ENCODE measurements at places on chromosomes 3 and 15.

DNA sequence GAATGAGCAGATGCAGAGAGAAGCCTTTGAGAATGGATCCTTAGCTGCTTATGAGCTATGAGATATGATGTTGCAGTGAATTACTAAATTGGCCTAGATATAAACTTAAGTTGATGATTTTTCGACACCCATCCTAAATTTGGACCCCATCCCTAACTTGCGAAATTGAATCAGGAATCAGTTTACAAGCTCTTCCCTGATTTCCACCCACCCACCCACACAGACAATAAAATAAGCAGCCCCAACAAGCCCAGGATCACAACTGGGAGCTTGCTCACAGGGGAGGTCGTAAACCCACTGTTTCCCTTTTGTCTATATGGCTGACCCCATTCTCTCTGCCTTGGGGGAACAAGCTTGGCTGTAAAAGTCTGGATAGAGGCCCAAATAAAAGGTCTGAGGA lies 57.3 kb downstream of the GREM1 start:
- H3K27me3 ChIP-seq: peaks cover 4% of the 10 kb centered on the region
- H3K4me1 ChIP-seq: no peaks in the 10 kb centered on the region
- no peak for DNase-seq
- H3K4me3 ChIP-seq: no peak overlapping the region

GRCh38 chr3:43162230-43163084 lies 56.6 kb upstream of the POMGNT2 start:
- H3K27me3 ChIP-seq: peaks cover 11% of the 10 kb centered on the region
- H3K4me1 ChIP-seq: peaks cover 4% of the 10 kb centered on the region
- DNase-seq: no peak

GRCh38 chr3:15805756-15806266 lies 8.0 kb upstream of the ANKRD28 start:
- no peak for DNase-seq
- H3K27me3 ChIP-seq: no peaks in the 10 kb centered on the region
- H3K4me1 ChIP-seq: peaks cover 60% of the 10 kb centered on the region
- peak overlapping the region; percentile 80 for H3K27ac ChIP-seq
- peak overlapping the region; percentile 45 for H3K4me3 ChIP-seq

GRCh38 chr15:66729331-66729951 lies 27.4 kb downstream of the SMAD6 start:
- no peak overlapping the region for H3K4me3 ChIP-seq
- no peak for DNase-seq
- H3K36me3 ChIP-seq: no peaks in the 10 kb centered on the region
- no peak overlapping the region for H3K27ac ChIP-seq
- peaks cover 2% of the 10 kb centered on the region for H3K27me3 ChIP-seq
- no peaks in the 10 kb centered on the region for H3K4me1 ChIP-seq

DNA sequence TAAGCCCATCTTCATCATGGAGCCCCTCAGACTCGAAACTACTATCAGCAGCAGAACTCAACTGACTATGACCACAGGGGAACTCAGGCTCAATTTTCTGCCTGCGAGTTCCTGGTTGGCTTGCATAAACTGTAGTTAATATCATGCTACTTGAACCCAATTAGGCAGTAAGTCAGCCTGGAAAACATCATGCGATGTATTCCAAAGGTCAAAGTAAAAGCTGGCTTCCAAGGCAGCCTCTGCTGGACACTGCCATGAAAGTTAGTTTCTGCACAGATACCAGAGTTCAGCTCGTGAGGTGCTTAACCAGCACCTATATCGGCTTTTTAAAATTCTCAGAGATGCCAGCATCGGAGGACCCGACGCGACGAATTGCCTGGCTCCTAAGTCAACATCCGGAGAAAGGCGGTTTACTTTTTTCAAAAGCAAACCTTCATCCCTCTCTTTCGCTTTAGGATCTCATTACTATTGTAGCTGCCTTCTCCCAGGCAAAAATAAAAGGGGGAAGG lies 3.8 kb downstream of the ANP32A start:
- H3K4me3 ChIP-seq: peak overlapping the region; percentile 94
- peaks cover 54% of the 10 kb centered on the region for H3K4me1 ChIP-seq
- peak overlapping the region; percentile 96 for H3K27ac ChIP-seq

DNA sequence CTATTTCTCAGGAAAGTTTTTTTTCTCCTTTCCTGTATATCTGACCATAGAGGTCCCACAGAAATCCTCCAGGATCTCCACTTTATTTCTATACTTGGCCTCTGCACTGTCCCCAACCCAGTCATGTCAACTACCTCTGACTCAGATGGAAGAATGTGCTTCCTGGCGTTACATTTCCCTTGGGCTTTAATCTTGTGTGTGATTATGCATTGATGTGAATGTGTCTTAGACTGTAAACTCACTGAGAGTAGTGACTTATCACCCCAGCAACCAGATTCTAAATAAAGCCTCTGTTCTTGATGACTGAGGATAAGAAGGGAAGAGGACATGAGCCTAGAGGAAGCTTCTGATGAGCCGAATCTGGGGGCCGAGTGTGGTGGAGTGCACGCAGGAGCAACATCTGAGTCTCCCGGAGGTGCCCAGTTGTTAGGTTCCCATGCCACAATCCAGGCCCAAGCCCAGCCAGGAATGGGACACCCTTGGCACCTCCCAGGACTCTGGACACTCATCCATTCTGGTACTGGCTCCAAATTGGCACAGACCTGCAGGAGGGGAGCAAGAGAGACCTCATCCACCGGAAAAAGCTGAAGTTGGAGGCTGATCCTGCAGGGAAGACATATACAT lies 32.1 kb upstream of the HEG1 start:
- no peak overlapping the region for H3K27ac ChIP-seq
- H3K27me3 ChIP-seq: no peaks in the 10 kb centered on the region
- no peaks in the 10 kb centered on the region for H3K4me1 ChIP-seq
- DNase-seq: no peak
- no peak overlapping the region for H3K4me3 ChIP-seq
